Endothelial cell of umbilical vein (primary cell): ENCODE measurements at places on chromosomes 5 and 9. TPM values are rescaled to one million over a fixed set of nuclear protein-coding genes. Genes with fewer than 3 reads are reported as not detected.

Gene HMGCS1
- 133 and 149 TPM in 2 replicates for total RNA-seq

Gene PDZD2
- total RNA-seq = 3.4 and 6.9 TPM in 2 replicates

Gene HMCN2
- total RNA-seq = 0.18 and 0.24 TPM in 2 replicates

Gene EGFLAM
- total RNA-seq = 1.6 and 2.7 TPM in 2 replicates

Gene WDR38
- not detected in 2 replicates for total RNA-seq

Gene IFNA2
- not detected in 2 replicates for total RNA-seq

Gene PCDHGA10
- total RNA-seq = 4.4 and 5.8 TPM in 2 replicates

Gene SGTB
- total RNA-seq = 14.1 and 16.4 TPM in 2 replicates

Gene FBP2
- total RNA-seq = not detected in 2 replicates

Gene IFNK
- total RNA-seq = not detected in 2 replicates

Gene WNT8A
- total RNA-seq = not detected in 2 replicates

Gene KIF3A
- 11.2 and 15.8 TPM in 2 replicates for total RNA-seq

Gene CTSV
- total RNA-seq = 0.83 and 1.3 TPM in 2 replicates
